ENCODE measurements at places on chromosomes 3 and 15.

DNA sequence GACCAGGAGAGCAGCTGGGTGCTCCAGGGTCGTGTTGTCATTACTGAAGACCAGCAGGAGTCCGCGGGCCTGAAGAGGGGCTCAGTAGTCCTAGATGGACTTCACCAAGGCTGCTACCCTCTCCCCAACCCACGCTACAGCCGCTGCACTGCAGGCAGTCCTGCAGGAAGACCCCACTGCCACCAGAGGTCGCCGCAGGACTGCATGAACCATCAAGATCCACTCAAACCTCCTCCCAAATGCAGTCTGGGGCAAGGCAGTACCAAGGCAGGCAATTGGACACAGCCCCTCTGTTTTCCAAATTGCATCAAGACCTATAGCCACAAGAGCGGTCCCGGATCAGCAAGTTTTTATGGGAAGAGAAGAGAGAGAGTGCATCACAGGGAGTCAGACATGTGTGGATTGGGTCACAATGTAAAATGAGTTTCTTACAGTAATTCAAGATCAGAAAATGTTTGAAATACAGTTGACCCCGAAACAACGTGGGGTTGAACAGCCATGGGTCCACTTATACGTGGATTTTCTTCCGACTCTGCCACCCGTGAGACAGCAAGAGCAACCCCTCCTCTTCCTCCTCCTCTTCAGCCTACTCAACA is 46.7 kb downstream of the DZIP1L start:
- H3K4me3 ChIP-seq: no peak overlapping the region
- peaks cover 20% of the 10 kb centered on the region for H3K36me3 ChIP-seq
- peak; percentile 31 for DNase-seq
- no peaks in the 10 kb centered on the region for H3K27me3 ChIP-seq
- H3K4me1 ChIP-seq: no peaks in the 10 kb centered on the region

DNA sequence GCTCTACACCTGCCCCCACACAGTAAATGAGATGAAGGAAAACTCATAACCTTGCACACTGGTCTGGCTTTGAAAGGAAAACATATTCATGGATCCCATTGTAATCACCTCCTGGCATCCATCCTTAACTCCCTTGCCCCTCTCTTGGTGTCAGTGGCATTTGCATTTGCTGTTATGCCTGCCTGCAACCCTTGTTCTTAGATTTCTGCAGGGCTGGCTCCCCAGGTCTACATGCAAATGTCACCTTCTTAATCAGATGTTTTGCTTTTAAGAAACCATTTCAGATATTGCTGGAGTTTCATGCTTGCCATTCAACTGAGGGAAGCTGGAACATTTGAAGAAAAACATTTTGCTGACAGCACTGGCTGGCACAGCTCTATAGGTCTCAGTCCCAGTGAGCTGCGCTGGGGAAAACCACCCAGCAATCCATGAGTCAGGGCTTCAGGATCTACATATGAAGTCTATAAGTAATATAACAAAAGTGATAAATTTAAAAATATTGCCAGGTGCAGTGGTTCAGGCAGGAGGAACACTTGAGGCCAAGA is 19.1 kb downstream of the LRRC2 start:
- H3K4me1 ChIP-seq: no peaks in the 10 kb centered on the region
- no peaks in the 10 kb centered on the region for H3K27me3 ChIP-seq
- H3K27ac ChIP-seq: no peak overlapping the region
- no peaks in the 10 kb centered on the region for H3K36me3 ChIP-seq
- no peak for DNase-seq

DNA sequence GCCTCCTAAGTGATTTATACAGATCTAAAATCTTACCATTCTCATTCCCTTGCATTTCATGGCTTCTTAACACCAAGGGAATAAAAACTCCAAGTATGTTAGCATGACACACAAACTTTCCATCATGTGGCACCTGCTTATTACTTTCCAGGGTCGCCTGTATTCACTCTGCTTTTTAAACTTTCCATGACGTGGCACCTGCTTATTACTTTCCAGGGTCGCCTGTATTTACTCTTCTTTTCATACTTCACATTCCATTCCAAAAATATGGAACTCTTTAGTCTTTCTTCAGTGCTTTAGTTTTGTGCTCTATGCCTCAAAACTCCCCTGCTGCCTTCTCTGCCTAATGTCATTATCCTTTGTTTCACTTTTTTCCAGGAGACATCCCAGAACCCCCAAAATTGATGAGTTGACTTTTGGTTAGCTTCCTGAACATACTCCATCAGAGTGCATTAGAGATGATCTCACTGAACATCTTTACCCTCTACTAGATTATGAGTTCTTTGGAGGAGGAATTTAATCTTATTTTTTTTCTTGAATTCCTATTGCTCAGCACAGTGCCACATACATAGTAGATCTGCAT is 47.0 kb downstream of the CALML4 start:
- H3K4me1 ChIP-seq: no peaks in the 10 kb centered on the region
- H3K27ac ChIP-seq: no peak overlapping the region
- H3K27me3 ChIP-seq: no peaks in the 10 kb centered on the region

GRCh38 chr3:149407898-149408297 is 30.4 kb upstream of the TM4SF1 start:
- no peak overlapping the region for H3K4me3 ChIP-seq
- H3K27ac ChIP-seq: peak overlapping the region; percentile 10
- DNase-seq: peak; percentile 33
- peaks cover 2% of the 10 kb centered on the region for H3K4me1 ChIP-seq
- no peaks in the 10 kb centered on the region for H3K36me3 ChIP-seq

GRCh38 chr3:174659511-174659910 is 199.6 kb upstream of the NAALADL2 start:
- no peak for DNase-seq
- no peaks in the 10 kb centered on the region for H3K4me1 ChIP-seq
- no peaks in the 10 kb centered on the region for H3K27me3 ChIP-seq
- H3K4me3 ChIP-seq: no peak overlapping the region

DNA sequence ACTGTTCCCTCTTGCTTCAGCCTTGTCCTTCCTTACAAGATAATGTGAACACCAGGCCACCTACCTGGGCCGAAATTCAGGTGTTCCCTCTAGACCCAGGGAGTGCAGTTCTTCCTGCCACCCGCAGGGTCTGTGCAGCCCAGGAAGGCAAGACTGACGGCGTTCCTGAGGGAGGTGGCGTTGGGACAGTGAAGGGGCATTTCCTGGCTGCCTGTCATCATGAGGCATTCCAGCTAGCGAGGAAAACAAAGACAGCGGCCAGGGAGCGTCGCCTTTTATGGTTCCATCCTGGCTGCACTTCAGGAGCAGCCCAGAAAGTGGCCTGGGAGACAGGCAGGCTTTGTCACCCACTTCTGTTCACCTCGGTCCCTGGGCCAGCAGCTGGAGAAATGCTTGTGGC is 84.8 kb upstream of the WNT5A start:
- no peak overlapping the region for H3K27ac ChIP-seq
- DNase-seq: peak; percentile 30
- no peak overlapping the region for H3K4me3 ChIP-seq
- no peaks in the 10 kb centered on the region for H3K27me3 ChIP-seq
- no peaks in the 10 kb centered on the region for H3K36me3 ChIP-seq

DNA sequence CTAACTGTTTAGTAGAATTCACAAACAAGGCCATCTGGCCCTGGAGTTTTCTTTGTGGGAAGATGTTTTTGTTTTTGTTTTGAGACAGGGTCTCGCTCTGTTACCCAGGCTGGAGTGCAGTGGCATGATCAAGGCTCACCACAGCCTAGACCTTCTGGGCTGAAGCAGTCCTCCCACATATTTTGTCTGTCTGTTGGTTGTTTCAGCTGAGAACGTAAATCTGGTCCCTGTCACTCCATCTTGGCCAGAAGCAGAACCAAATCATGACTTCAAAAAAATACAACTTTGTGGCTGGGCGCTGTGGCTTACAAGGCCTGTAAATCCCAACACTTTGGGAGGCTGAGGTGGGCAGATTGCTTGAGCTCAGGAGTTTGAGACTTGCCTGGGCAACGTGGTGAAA is 27.1 kb downstream of the MRAS start:
- no peaks in the 10 kb centered on the region for H3K4me1 ChIP-seq
- H3K27me3 ChIP-seq: no peaks in the 10 kb centered on the region
- H3K4me3 ChIP-seq: no peak overlapping the region
- no peaks in the 10 kb centered on the region for H3K36me3 ChIP-seq
- DNase-seq: no peak

DNA sequence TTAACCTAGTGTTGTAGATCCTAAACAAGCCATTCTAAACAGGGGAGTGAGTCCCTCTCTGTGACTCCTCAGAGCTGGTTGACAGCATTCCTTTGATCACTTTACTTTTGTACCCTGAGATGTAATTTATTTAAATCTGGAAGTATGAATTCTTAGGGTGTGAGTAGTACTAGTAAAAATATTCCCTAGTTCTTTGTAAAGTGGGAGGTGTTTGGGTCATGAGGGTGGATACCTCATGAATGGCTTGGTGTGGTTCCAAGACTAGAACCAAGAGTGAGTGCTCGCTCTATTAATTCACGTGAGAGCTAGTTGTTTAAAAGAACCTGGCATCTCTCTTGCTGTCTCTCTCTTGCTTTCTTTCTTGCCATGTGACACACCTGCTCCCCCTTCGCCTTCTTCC is 223.7 kb downstream of the SQOR start:
- H3K4me1 ChIP-seq: no peaks in the 10 kb centered on the region
- H3K36me3 ChIP-seq: no peaks in the 10 kb centered on the region
- H3K27me3 ChIP-seq: no peaks in the 10 kb centered on the region

DNA sequence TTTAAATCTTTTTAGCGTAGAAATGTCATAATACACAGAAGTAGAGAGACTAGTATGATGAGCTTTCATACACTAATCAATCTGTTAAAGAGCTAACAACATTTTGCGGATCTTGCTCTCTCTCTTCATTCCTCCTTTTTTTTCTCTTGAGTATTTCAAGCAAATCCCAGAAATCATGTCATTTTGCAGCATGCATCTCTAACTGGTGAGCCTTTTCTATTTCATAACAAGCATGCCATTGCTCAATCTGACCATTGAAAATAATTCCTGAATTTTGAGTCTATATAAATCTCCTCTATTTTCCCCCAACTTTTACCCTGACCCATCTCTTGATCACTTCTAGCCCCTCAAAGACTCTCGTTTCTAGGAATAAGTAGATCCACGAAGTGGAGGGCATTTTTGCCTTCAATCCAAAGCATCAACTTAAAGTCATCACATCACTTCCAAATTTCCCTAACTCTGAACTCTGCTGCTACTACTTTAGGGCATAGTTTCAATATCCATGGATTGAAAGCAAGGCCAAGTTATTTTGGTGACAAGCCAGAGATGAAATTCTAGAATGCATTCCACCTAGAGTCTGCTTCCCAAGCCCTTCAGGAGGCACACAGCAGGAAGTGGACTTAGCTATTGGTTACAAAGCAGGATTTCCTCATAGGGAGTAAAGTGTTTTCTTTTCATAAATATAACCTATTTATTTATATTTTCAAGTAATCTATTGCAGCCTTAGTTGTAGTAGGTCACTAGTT is 253.5 kb upstream of the ZPLD1 start:
- no peaks in the 10 kb centered on the region for H3K27me3 ChIP-seq
- no peaks in the 10 kb centered on the region for H3K36me3 ChIP-seq
- no peak for DNase-seq
- H3K4me3 ChIP-seq: no peak overlapping the region

DNA sequence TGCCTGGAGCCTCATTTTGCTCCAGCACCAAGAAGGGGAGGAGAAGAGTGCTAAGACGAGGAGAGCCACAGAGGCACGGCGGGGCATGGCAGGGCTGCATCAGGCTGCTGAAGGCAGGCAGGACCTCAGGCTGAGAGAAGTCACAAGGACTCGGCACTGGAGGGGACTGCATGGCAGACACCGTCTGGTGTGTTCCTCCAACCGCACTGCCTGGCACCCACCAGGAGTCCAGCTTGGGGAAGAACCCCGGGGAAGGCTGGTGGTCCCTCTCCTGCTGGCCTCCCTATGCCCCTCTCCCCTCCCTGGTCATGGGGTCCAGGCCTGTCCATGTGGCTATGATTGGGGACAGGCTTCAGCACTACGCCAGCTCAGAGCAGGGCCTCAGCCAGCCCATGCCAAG is 153.2 kb upstream of the MEF2A start:
- DNase-seq: no peak
- peaks cover 5% of the 10 kb centered on the region for H3K4me1 ChIP-seq
- no peaks in the 10 kb centered on the region for H3K27me3 ChIP-seq
- no peak overlapping the region for H3K4me3 ChIP-seq
- H3K36me3 ChIP-seq: no peaks in the 10 kb centered on the region

- no peak overlapping the region for H3K27ac ChIP-seq
- no peak overlapping the region for H3K4me3 ChIP-seq
- DNase-seq: no peak
- no peaks in the 10 kb centered on the region for H3K27me3 ChIP-seq
- H3K4me1 ChIP-seq: no peaks in the 10 kb centered on the region
Observed at GRCh38 chr3:31624083-31624709, 91.5 kb downstream of the STT3B start.

DNA sequence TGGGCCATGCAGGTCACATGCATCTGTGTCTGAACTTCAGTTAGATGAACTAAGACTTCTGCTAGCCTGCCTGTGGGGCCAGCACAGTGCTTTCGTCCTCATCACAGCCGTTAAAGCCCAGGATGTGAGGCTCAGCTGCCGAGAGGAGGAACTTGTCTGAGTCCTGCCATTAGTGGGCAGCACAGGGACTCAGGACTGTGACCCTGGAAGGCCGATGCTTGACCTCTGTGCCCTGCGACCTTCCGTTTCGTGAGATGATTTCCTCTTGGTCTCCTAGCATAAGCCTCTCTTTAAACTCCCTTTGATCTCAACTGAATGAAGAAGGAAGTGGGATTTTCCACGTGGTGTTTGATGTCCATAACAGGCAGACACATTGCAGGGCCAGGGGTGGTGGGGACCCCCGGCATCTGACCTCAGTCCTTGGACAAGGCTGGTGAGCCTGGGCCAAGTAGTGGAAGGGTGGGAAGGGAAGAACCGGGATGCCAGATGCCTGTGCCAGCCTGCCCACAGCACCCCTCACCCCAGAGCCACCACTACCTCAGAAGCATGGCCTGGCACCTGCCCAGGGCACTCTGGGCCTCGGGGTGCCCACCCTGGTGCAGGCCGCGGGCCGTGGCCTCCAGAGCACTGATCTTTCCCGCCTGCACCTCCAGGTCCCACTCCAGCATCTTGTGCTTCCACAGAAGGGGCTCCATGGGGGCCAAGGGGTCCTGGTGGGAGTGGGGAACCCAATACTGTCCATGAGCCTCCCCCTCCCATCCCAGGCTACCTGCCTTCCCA is 21.6 kb downstream of the PLA2G4B start:
- no peak overlapping the region for H3K4me3 ChIP-seq
- DNase-seq: no peak
- no peaks in the 10 kb centered on the region for H3K27me3 ChIP-seq

DNA sequence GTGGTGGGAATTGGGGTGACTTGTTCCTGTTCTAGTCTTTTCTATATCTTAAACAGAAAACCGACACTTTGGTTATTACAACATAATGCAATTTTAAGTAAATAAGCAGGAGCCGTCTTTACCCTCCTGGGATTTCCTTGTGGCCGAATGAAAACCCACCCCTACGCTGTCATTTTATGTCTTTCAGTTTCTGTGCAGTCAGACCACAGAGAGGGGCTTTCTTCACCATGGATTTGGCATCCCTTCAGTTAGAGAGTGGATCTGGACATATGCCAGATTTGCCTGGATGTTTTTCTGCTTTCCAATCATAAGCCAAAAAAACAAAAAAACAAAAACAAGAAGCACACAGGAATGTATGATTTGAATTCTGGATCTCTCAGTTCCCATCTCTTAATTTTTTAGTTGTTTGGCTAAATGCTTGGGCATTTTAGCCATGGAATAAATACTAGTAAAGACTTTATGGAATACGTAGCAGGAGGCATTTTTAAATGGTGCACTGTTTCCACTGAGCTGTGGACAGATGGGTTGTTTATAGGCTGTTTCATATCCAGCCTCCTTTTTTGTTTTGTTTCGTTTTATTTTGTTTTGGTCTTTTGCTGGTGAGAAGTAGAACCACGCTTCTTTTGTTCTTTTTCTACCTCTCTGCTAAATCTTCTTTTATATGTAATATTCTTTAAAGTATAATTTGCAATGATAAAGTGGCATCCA is 272.9 kb downstream of the FEZF2 start:
- no peak overlapping the region for H3K27ac ChIP-seq
- no peak overlapping the region for H3K4me3 ChIP-seq
- no peaks in the 10 kb centered on the region for H3K27me3 ChIP-seq
